ENCODE measurements at places on chromosomes 5 and 9. TPM values are rescaled to one million over a fixed set of nuclear protein-coding genes. Genes with fewer than 3 reads are reported as not detected.

GPR150 gene
- total RNA-seq: 0.31 TPM

ANKRD34B gene
- not detected for total RNA-seq

SLU7 gene
- total RNA-seq: 48.2 TPM

GBGT1 gene
- total RNA-seq: 28.7 TPM

PCA3 gene
- 0.32 TPM for total RNA-seq

FBXL7 gene
- 32.2 TPM for total RNA-seq

SIT1 gene
- not detected for total RNA-seq

TAF9 gene
- 67.6 TPM for total RNA-seq

KIAA0825 gene
- 1.3 TPM for total RNA-seq

DMGDH gene
- total RNA-seq: not detected

GGTA1 gene
- not detected for total RNA-seq

ROR2 gene
- not detected for total RNA-seq

HAPLN1 gene
- not detected for total RNA-seq

NTMT1 gene
- total RNA-seq: 47.6 TPM

SMC5 gene
- 24.3 TPM for total RNA-seq

CNTNAP3B gene
- total RNA-seq: 80.4 TPM

DRD1 gene
- total RNA-seq: not detected

EIF4E1B gene
- not detected for total RNA-seq

CCDC192 gene
- total RNA-seq: not detected

PGM5 gene
- total RNA-seq: 1.9 TPM

CARD6 gene
- total RNA-seq: 21.1 TPM

SLC22A5 gene
- total RNA-seq: 3.6 TPM

CDH9 gene
- not detected for total RNA-seq

HTR4 gene
- total RNA-seq: not detected

ADAMTS12 gene
- total RNA-seq: 0.88 TPM

RASGEF1C gene
- total RNA-seq: not detected

FGF10 gene
- total RNA-seq: not detected

OBP2B gene
- total RNA-seq: not detected

FBXO10 gene
- 13.8 TPM for total RNA-seq

GABRA6 gene
- total RNA-seq: not detected

All from endothelial cell of umbilical vein (primary cell).